Frontal cortex (tissue), 4 donors: ENCODE measurements at places on chromosomes 2 and 18. TPM values are rescaled to one million over a fixed set of nuclear protein-coding genes. Genes with fewer than 3 reads are reported as not detected.

Gene GPBAR1
- total RNA-seq = not detected

Gene TACR1
- total RNA-seq = 1.2 TPM

Gene BBS5
- 12.6 TPM for total RNA-seq

DNA sequence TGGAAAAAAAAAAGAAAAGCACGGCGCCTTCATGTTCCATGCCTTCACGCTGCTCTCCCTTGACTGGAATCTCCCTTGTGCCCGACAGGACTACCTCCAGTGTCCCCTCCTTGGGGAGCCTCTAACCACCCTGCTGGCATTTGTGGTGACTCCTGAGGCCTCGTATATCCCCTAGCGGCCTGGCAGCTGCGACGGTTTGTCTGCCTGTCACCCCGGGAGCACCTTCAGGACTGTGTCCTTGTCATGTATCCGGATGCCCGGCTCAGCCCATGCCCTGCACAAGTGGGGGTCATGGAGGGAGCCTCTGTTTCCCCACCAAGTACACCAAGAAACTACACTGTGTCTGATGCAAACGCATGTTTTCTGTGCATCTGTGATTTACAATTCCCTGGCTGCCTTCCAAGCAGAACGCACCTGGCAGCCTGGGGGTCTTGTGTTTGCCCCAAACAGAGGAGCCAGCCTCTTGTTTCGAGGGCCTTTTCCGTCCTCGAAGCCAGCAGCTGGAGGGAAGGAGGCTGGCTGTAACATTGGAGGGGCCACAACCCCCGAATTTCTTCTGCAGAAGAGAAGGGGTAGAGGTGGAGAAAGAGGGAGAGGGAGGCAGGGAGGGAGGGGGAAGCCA lies 18.9 kb downstream of the TWIST2 start:
- no peak for DNase-seq

- no peak for DNase-seq
Measured at GRCh38 chr2:132876745-132877391, 206.9 kb upstream of the LYPD1 start.
